ENCODE measurements at places on chromosomes 7 and 10.

GRCh38 chr7:104978460-104978859 lies 35.5 kb upstream of the KMT2E start:
- DNase-seq = no peak

- no peak for DNase-seq
These were observed 122.7 kb upstream of the DNAJB12 start for GRCh38 chr10:72477463-72477862.

- no peak for DNase-seq
These were observed 41.3 kb downstream of the RBM33 start for GRCh38 chr7:155685791-155686160.

GRCh38 chr7:130350945-130351790 lies 6.6 kb downstream of the CPA5 start:
- DNase-seq = no peak

DNA sequence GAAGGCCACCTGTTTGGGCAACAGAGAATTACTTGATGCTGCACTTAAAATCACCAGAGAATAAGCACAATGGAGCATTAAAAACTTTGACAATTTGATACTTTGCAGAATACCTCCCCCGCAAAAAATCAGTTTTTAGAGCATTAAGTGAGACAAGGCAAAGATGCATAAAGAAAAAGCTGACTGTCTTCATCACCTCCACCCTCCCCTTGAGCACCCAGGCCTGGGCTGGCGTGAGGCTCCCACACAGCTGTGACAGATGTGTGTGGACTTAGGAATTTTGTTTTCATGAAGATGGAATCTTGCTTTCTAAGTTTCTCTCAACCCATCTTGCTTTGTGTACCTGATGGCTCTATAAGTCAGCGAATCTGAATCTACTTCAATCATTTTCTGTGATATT lies 242.2 kb downstream of the EMX2 start:
- DNase-seq = no peak

DNA sequence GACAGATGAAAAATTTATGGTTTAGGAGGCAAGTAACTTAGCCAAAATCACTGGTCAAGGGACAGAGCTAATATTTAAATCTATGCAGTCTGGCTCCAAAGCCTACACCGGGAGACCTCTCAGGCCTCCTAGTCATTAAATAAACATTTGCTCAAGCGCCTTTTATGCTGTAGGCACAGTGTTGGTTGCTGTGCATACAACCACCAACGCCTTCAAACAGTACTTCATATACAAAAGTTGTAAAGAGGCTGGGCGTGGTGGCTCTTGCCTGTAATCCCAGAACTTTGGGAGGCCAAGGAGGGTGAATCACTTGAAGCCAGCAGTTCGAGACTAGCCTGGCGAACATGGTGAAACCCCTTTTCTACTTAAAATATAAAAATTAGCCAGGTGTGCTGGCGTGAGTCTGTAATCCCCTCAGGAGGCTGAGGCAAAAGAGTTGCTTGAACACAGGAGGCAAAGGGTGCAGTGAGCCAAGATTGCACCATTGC lies 159.8 kb downstream of the MAGI2 start:
- DNase-seq = peak; percentile 74

DNA sequence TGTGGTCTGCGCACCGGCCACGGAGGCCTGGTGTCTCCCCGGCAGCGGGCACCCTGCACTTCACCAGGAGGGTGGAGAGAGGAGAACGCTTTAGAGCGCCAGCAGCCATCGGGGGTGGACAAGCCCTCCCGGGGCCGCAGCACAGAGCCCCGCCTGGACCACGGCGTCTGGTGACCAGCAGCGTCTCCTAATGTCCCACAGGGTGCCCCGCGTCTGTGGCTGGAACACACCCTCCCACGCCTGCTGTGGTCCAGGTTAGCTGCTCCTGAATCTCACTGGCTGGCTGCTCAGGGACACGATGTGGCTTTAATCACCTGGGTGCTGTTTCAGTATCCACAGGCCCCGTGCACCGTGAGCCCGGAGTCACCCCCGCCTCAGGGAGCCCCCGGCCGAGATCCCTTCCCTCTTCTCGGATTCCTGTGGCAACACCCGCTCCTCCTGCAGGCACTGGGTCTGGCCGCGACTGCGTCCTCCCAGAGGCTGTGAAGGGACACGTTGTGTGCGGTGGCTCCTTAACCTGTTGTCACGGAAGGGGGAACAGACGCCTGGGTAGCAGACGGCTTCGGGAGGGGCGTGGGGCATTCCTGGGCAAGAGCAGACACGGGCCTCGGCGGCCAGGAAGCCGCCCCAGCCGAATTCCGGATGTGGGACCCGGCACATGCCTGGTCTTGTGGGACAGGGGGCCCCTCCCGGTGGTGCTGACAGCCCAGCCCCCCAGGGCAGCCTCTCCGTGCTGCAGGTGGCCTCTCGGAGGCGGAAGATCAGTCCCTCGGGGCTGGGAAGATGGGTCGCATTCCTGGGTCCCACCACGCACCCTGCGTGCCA lies 78.9 kb downstream of the FOXL3 start:
- no peak for DNase-seq

DNA sequence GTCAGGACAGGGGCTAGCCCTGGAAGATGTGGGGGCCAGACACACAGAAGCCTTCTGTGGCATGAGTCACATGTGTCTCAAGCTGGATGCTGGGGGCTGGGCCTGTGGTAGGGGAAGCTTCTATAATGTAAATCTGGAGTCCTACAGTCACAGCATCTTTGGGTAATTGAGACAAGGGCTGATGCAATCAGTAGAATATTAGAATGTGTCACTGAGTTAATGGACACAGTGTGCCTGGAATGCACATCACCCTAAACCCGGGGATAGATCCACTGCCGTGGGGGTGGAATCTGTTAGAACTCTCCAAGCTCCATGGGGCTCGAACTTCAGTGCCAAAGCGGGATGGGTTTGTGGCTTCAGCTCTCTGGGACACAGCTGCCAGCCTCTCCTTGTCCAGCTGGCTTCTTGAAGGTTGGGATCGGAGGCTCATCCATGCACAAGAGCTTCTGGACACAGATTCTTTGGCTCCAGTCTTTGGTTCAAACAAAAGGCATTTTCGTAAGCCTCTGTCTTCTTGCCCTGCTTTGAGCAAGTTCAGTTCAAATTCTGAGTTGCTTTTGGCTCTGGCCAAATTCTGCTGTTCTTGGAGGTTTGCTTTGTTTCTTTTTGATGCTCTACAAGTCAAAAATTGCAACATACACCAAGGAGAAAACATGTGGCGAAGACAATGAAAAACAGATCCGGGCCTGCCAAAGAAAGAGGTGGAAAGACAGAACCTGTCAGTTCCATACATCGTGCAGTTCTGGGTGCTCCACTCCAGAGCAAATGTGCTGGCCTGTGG lies 194.8 kb upstream of the ZNF32 start:
- no peak for DNase-seq

GRCh38 chr7:50266635-50267386 lies 37.7 kb upstream of the IKZF1 start:
- peak; percentile 6 for DNase-seq

DNA sequence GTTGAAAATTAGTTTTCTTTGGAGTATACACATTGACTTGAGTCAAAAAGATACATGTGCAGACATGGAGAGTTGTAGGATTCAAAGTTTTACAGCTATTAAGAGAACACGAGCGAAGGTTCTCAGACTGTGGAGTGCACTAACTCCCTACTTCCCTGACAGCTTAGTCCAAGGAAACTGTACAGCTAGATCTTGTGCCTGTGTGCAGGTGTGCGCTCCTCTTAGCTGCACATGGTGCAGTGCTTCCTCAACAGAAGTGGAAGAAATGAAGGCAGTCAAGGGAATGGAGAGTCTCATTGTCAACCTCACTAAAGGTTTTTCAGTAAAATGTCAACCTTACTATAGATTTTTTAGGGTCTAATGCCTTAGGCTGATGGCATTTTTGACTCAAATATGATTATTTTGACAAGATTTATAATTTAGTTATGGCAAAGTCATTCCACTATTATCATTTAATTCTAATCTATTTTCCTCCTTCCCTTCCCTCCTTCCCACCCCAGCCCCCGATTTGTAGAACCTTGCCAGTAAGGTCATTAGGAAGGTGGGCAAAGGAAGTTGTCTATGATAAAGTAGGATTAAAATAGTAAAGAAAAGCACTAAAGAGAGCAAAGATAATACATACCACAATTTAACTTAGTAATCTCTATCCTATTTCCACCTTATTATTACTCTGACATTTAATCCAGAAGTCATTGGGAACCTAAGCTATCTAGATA lies 13.6 kb downstream of the PDK4 start:
- no peak for DNase-seq

GRCh38 chr7:72753781-72754180 lies 74.2 kb downstream of the TYW1B start:
- DNase-seq = no peak

DNA sequence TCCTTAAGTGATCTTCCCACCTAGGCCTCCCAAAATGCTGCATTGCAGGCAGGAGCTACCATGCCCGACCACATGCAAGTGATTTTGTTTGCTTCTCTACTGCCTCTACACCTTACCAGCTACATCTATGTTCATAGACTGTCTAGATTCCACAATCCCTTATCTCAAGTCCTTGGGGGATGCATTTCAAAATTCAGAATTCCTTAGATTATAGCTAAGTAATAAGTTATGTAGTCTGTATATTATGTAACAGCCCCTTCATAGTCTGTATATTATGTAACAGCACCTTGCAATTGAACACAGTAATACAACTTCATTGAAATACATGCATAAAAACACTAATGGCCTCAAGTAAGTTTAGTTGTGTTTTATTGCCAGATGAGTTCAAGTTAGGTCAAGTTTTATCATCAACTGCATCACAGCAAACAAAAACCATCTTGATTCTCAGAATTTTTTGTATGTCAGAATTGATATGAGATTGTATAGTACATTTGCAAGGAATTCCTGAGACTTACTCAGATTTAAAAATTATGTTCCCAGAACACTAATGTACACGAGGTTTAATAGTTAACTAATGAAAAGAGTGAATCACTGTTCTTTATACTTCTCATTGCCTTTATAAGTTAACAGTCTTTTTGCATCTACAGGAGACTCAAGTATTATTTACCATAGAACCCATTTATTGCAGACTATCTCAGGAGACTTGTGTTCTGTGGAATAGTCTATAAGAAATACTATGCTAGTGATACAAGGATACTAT lies 11.6 kb upstream of the FOXP2 start:
- no peak for DNase-seq

DNA sequence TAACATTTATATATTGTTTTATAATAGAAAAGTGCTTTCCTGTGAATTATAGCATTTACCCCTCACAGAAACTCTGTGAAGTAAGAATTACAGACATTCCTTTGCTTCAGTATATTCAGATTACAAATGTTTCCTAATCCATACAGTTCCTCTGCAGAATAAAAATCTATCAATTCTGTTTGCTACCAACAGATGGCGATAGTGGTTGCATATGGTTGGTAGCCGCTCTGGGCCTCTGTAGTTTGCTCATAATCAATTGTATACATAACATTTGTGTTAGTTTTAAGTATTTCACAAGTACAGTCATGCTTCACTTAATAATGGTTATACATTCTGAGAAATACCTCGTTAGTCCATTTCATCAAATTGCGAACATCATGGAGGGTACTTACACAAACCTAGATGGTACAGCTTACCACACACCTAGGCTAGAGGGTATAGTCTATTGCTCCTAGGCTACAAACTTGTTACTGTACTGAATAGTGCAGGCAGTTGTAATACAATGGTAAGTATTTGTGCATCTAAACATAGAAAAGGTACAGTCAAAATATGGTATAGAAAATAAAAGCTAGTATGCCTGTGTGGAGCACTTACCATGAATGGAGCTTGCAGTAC lies 94.4 kb upstream of the STEAP4 start:
- no peak for DNase-seq

- DNase-seq = no peak
These were observed 107.4 kb downstream of the CLEC2L start for GRCh38 chr7:139630643-139631519.

DNA sequence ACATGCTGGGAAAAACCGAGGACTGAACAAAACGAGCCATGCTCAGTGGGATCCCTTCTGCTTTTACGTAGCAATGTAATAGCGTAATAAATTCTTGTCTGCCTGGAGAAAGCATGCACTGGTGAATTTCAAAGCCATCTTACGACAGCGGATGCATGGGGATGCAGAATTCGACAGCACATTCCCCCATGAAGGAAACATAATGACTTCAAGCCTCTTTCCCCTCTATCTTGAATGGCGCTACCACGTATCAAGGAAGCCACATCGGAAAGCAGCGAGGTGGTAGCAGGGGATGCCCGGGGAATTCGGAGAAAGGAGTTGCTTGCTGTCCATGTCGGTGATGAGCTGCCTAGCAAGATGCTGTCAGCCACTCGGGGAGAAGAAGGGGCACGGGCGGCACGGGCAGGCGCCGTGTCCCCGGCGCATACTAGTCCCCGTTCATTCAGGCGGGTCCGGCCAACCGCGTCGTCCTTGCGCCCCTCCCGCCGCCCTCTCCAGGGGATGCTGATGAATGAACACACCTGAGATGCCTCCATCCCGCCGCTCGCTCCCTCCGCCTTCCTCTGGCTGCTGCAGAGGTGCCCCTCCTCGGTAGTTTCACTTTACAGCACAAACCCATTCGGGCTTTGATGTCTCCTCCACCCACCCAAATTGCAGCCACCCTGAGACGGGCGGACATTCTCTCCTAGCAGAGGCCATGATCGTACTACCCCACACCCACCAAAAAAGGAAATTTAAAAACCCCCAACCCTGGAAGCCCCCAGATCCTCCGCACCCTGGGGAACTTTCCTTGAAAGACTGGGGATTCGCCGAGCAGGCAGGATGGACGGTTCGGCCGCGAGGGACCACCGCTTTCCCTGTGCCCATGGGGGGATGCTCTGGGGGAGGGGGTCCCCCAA lies 644 bp downstream of the SORBS1 start:
- no peak for DNase-seq

DNA sequence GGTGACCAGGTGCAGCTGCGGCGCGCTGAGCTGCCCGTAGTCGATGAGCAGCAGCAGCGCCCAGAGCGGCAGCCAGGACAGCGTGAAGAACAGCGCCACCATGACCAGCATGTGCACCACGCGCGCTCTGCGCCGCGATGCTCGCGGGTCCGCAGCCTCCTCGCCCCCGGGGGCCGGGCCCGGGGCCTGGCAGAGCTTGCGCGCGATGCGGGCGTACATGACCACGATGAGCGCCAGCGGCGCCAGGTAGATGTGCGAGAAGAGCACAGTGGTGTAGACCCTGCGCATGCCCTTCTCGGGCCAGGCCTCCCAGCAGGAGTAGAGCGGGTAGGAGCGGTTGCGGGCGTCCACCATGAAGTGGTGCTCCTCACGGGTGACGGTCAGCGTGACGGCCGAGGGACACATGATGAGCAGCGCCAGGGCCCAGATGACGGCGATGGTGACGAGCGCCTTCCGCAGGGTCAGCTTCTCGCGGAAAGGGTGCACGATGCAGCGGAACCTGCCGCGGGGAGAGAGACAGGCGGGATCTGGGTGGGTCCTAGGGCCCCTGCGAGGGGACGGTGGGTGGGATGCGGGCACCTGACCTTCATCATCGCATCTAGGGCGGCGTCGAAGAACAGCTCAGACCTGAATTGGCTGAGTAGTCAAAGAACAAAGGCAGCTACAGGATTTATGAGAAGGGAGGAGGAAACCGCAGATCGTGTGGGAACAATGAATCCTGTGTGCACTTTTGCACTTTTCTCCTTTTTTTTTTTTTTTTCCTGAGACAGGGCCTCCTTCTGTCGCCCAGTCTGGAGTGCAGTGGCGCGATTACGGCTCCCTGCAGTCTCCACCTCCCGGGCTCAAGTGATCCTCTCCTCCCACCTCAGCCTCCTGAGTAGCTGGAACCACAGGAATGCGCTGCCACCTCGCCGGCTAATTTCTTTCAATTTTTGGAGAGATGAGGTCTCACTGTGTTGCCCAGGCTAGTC lies 22.4 kb upstream of the PPA1 start:
- DNase-seq = no peak
